MM.1S (cell line): ENCODE measurements at places on chromosomes 2 and 18.

GRCh38 chr2:199798831-199799580 lies 52.0 kb downstream of the FTCDNL1 start:
- DNase-seq = no peak

GRCh38 chr18:76455003-76455676 lies 39.9 kb downstream of the ZNF516 start:
- DNase-seq = no peak

DNA sequence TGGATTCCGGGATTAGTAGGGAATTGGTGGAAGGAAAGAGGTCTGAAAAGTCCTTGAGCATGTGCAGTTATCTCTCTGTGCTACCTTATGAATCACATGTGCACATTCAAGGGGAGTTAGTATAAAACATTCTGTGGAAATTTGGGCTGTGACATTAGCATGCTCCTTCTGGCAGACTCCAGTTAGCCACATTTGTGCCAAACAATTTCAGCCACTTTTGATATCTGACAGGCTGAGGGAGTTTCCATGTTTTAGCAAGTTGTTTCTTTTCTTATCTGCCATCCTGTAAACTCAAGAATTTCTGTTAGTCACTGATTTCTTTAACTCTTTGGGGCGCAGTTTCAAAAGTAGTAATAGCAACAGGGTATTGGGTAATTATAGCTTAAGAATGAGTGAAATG lies 28.3 kb upstream of the GYPC start:
- DNase-seq = no peak

- DNase-seq = no peak
Observed at GRCh38 chr2:126803434-126803775, 95.3 kb upstream of the TEX51 start.

DNA sequence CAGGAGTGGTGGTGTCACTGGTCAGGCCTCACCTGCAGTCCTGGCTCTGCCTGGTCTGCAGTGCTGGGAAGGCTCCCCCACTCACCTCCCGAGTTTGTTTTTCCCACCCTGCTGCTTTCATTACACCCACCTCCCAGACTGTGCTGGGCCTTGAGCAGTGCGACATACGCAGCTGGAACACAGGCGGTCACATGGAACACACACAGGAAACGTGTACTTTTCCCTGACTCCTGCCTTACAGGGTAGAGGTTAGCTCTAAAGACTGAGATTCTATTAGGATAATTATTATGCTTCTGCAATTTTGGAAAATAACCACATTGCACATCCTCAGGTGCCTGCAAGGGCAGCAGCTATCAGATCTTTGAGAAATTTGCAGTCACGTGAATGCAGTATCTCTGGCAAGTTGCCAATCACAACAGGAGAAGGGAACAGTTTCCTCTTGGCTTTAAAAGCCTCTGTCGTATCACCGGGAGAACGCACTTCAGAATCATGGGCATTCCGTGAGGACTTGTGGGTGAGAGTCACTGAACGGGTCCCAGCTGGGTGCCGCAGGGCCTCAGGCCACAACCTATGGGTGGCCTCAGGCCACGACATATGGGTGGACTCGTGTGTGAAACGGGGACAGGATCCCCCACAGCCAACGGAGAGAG lies 136.5 kb downstream of the ZNF236 start:
- no peak for DNase-seq

DNA sequence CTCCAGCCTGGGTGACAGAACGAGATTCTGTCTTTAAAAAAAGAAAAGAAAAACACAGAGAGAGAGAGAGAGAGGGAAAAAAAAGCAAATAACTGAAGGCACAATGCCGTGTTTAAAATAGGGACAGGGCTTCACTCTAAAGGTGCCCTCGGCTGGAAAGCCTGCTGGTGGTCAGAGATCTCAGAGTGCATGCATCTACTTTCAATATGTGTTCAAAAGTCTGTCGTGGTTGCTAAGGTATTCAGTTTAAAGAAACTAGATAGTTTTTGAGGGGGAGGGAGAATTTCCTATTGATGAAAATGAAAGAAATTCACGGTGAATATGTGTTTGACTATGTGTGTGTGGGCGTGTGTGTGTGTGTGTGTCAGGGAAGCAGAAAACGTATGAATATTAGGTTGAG lies 11.0 kb upstream of the CBLN2 start:
- DNase-seq = peak; percentile 30

DNA sequence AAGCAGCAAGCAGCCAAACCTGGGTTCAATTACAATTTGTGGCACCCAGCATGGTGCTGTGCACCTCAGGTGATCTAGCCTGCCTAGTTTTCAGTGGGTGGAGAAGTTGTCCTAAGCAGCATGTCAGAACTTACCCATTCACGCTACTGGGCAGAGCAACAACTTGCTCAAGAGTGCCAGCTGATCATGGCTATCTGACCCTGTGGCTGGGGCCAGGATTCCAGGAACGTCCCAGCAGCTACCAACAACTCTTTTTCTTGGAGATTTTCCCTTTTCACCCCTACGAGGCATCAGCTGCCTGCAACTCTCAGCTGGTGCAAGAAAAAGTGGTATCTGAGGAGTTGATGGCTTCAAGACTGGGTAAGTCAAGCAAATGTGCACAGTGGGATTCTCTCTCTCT lies 83.5 kb downstream of the SH3YL1 start:
- DNase-seq = no peak

- no peak for DNase-seq
Observed at GRCh38 chr2:176202491-176202890, 14.0 kb downstream of the HOXD1 start.

- no peak for DNase-seq
Observed at GRCh38 chr18:38651736-38652135, 1086.1 kb upstream of the CELF4 start.

- DNase-seq = no peak
Observed at GRCh38 chr2:12211326-12212175, 465.1 kb downstream of the LPIN1 start.

DNA sequence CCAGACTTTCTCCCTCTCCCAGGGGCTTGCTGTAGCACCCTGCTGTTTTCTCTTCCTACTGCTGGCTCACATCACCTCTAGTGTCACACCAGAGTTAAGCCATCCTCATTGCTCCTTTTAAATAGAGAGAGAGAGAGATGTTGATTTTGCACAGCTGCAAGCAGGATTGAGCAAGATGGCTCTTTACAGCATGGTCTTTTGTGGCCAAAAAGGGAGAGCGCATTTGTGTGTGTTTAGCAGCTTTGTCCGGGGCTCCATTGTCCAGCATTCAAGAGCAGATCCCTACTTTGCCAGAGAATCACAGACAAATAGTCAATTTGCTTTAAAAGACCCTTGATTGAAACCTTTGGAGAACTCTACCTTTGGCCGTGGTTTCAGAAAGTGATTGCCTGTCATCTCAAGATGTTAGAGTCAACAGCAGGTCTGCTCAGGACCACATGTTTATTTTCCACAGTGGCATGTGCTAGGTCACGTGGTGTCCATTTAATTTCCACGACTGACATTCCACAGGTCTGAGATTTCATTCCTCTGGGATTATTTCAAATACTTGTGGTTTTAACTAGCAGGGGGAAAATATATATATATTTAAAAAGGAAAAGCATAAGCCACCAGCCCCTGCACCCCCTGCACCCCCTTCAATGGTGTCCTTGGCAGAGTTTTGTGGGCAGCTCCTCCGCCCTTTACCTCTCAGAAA lies 359.9 kb upstream of the SLC14A2 start:
- DNase-seq = no peak

GRCh38 chr18:45014047-45014501 lies 333.4 kb downstream of the SETBP1 start:
- no peak for DNase-seq

DNA sequence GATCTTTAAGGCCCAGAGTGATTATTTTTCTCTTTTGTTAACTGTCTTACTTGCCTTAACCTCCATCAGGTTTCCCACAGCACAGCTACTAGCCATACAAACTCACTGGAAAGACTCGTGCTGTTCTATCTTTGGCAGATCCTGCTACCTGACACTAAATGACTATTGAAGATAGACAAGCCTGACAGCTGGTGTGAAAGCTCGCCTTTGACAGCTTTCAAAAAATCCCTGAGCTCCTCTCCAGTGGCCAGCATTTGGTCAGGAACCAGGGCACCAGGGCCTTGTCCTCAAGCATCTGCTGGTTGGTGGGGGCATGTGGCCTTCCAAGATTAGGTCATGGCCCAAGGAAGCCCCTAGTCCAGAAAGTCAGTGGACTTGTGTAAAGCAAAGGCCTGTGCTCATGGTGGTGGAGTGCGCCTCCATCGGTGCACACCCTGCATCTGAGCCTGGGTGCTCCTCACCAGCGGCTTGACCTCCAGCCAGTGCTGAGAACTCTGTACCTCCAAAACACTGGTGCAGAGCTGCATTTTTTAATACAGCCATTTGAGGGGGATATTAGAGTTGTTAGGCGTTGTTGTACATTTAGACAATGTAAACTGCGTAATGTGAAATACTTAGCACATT lies 158.5 kb downstream of the NCK2 start:
- DNase-seq = no peak

GRCh38 chr2:171521361-171522051 lies 768 bp upstream of the CYBRD1 start:
- no peak for DNase-seq

DNA sequence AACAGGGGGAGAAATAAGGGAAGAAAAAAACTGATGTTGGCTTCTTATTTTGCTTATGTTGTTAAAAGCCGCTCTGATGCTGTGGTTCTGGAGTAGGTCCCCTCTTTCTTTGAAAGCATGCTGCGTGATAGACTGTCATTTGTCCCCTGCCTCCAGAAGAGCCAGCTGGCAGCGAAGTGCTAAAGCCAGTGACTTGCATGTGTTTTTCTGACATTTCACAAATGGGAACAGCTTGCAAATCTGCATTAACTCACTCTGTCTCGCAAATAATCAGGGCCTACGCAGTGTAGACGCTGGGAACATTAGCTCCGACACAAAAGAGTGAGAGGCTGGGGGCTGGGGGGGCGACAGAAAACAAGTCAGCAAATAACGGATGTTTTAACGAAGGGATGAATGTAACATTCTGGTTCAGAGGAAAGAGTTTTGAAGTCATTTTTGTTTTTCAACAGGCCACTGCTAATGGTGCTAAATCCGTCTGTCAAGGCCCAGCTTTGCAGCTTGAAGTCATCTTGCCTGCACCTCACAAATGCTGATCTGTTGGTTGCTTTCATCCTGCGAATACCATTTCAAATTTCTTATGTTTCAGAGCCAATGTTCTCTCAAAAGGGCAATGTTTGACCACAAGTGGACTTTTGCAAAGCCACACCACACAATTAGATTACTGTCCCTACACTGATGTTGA lies 68.8 kb upstream of the PIK3C3 start:
- no peak for DNase-seq

DNA sequence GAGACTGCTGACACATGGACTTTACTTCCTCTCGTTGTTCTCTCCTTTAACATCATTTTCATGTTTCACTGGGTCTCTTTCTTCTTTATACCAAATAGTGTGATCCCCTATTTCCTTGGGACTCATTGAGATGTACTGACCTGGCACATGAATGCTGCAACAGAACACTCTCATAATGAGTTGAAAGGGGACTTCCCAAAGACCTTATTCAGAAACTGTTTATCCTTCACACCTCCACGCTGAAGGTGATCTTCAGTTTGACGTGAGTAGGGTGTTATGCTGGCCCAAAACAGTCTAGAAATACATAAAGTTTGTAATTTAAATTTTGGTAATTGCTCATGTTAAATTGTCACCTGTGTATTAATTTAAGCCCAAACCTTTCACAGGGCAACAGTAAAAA lies 1096.8 kb upstream of the GYPC start:
- no peak for DNase-seq

- DNase-seq = no peak
Observed at GRCh38 chr2:210310550-210310949, 4.4 kb downstream of the MYL1 start.
